ENCODE measurements at places on chromosomes 3 and 15.

GRCh38 chr3:74075241-74075640 lies 450.5 kb upstream of the PDZRN3 start:
- DNase-seq: no peak

- no peak for DNase-seq
Measured at GRCh38 chr3:118755253-118755801, 279.3 kb downstream of the IGSF11 start.

- DNase-seq: no peak
Measured at GRCh38 chr15:66833371-66833770, 131.3 kb downstream of the SMAD6 start.

DNA sequence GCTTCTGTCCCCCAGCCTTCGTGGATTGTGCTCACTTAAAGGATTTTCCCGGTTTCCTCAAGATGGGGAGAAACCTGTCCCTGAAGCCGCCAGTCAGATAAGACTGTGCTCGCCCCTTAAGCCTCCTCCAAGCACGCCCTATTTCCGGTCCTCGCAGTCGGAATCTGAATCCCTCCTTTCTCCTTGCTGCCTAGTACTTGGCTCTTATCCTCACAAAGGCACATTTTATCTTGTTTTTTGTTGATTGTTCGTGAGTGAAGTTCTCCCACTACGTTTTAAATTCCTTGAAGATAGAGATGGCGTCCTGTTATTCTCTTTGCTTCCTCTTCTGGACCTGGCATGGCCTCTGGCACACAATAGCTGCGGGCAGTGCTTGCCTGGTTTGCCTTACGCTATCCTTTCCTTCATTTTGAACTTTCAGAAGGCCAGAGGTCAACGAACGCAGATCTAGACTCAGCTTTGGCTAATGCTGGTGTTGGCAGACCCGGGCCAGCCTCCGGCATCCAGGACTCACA lies 1.7 kb downstream of the CLDN11 start:
- no peak for DNase-seq

DNA sequence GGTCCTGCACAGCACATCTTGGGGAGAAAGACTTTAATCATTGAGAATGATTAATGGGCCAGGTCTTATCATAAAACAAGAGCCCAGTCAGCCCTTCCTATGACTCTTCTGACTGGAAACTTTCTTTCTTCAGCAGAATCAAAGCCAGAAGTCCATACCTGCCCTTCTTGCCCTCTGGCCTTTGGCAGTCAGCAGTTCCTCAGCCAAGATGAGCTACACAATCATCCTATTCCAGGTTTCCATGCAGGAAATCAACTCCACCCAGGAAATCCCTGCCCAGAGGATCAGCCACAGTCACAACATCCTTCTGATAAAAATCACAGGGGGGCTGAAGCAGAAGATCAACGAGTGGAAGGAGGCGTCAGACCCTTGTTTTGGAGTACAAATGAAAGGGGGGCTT lies 26.9 kb downstream of the ZNF589 start:
- DNase-seq: no peak

GRCh38 chr3:12158387-12159226 lies at the start of gene TIMP4:
TIMP4 (minus strand) TSS chr3:12158912; CDS start chr3:12158840, 72 bp downstream.
- DNase-seq: peak; percentile 46

- no peak for DNase-seq
Measured at GRCh38 chr15:66400351-66400774, 13.7 kb downstream of the MAP2K1 start.

GRCh38 chr3:45618081-45618509 lies 23.5 kb downstream of the LIMD1 start:
- no peak for DNase-seq

GRCh38 chr3:61340931-61341461 lies 89.7 kb upstream of the FHIT start:
- DNase-seq: no peak

GRCh38 chr15:67937153-67937761 lies 97.4 kb upstream of the RNU6-1 start:
- no peak for DNase-seq

DNA sequence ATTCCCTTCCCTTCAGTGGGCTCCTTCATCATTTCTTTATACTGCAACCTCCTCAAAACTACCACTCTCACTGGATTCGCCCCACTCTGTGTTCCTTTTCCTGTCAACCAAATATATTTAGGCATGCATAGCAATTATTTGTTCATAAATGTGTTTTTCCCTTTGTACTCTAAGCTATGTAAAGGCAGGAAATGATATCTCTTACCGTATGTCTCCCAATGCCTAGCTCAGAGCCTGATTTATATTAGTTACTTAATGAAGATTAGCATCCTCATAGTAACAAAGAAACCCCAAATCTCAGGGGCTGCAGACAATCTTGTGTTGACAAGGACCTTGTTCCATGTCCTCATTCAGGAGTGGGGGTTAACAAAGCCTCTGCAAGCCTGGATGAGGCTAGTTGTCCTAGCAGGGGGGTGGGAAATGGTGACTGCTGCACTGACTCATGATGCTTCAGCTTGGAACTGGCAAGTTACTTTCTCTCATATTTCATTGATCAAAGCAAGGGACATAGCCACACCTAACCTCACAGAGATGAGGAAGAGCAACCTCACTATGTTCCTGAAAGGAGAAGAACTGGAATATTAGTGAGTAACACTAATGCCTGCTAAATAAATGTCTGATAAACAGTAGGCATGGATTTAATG lies 15.2 kb downstream of the PHLDB2 start:
- peak; percentile 27 for DNase-seq

- no peak for DNase-seq
Measured at GRCh38 chr3:70231266-70231701, 81.2 kb downstream of the MDFIC2 start.

GRCh38 chr3:119177321-119177720 lies 3.9 kb downstream of the UPK1B start:
- no peak for DNase-seq

DNA sequence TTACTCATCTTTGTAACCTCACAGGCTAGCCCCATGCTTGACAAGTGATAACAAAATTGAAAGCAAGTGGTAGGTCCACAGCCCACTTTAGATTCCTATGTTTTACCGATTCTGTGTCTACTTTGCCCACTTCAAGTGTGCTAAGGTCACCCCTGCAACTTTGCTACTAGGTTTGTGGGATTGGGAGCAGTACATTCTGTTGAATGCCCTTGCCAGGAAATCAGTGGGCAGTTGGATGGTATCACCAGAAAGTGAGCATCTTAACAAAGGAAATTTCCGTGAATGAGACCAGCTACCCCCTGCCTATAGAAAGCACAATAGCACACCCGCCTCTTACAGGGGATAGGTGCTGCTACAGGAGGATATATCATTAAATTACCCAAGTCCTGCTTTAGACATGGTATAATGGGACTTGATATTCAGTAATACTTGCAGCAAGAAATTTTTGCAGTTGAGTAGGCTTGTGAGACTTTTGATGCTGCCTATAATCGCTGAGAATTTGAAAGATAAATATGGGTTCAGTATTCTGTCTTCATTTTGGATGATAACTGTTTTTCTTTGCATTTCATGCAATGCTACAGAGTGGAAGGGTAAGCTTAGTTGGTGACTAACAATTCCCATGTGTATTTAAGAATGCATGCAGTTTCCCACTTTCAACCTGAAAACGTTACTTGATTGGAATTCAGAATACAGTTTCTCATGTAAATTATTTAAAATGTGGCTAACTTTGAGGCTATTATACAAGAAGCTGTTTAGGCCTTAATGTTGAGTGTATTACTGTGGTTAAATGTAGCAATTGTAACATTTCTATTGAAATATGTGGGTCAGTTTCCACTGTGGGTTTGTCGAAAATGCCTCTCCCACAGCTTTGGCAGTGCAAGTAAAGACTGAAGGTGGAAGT lies 9.5 kb downstream of the EBLN2 start:
- DNase-seq: peak; percentile 7

GRCh38 chr15:77657634-77658238 lies 25.0 kb upstream of the LINGO1 start:
- no peak for DNase-seq

- peak; percentile 4 for DNase-seq
Measured at GRCh38 chr3:71510510-71510909, 73.0 kb downstream of the FOXP1 start.

DNA sequence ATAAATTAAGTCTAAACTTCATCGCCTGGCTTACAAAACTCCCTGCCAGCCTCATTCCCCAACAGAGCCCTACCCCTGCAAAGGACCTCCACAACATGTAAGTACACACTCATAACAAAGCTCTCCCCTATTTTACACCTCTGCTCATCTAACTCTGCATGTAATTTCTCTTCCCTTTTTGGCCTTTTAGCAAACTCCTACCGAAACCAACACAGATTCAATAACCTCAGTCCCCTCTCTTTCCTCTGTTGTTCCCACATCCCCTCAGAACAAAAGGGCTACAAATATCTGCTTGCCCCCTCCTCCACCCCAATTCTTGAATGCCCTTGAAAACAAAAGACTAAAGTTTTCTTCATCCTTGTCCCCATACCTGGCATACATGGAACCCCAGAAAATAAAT lies 662 bp downstream of the UBL7 start:
- no peak for DNase-seq

GRCh38 chr3:411226-411625 lies 214.7 kb downstream of the CHL1 start:
- no peak for DNase-seq

DNA sequence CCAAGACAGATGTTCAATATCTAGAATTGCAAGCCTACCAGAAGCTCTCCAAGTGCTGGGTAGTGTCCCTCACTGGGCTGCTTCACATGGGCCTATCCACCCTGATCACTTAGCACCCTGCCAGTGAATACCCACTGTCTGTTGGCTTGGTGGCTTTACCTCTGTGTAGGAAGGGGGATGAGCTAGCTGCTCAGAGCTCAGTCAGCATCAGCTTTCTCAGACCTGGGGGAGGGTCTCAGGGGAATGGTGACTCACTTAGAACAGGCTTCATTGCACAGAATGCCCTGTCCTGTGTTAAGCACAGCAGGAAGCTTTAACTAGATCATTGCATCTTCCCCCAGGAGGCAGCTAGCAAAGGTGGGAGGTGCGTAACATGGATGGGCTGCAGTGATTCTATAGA lies 209.8 kb downstream of the PDCD6IP start:
- no peak for DNase-seq

- no peak for DNase-seq
Measured at GRCh38 chr3:77837456-77838025, 797.6 kb downstream of the ROBO2 start.

DNA sequence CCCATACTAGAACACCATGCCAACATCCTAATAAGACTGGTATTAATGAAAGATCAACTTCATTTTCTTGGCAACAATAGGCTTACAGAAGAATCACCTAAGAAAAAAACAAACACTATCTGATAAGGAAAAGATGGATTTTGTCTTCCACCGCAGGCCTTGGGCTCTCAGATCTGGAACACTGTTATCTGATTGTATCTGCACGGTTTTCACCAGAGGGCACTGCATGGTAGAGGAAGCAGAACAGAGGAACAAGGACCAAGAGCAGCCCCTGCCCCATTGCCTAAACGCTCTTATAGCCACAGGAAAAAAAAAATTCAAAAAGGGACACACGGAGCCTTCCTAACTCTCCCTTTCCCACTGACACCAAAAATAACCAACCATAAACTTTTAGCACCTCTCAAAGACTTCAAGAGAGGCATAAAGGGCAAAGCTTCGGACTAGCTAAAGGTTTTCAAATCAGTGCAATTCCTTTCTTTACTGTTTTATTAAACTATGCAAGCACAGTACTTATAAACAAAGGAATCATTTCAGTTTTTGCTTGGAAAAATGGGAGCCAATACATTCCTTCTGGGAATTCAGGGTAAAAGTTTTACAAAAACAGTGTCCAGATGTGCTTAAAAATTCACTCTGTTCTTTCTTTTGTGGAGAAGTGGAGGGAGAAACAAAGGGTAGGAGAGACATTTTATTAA lies 23.3 kb downstream of the IL17RD start:
- DNase-seq: no peak

- no peak for DNase-seq
Measured at GRCh38 chr3:13347390-13347950, 72.7 kb downstream of the NUP210 start.

DNA sequence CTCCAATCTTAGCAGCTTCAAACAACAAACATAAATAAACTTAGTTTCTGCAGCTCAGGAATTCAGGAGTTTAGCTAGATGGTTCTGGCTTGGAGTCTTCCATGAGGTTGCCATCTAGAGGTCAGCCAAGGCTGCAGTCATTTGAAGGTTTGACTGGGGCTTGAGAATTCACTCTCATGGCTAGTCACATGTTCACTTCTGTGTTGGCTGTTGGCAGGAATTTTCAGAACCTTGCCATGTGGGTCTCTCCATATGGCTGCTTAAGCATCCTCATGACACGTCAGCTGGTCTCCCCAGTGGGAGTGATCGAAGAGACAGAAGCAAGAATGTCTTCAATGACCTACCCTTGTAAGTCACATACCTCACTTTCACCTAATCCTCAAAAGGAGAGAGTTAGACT lies 269.2 kb upstream of the CNTN3 start:
- peak; percentile 2 for DNase-seq

DNA sequence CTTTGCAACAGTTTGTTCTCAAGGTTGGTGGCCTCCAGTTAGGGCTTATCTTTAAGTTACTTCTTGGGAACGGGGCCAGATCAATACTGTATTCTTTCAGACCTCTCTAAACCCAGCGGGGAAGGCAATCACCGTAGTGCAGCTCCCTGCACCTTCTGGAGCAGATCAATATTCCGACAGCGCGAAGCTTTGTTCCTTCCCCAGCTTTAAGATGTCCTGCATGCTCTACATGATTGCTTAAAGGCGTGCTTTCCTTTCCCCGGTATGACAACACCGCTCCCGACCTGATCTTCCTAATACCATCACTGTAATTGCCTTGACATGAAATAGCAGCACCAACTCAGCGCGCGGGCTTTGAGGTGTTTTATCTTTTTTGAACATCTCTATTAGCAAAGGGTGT lies 755.2 kb downstream of the NR2F2 start:
- no peak for DNase-seq

DNA sequence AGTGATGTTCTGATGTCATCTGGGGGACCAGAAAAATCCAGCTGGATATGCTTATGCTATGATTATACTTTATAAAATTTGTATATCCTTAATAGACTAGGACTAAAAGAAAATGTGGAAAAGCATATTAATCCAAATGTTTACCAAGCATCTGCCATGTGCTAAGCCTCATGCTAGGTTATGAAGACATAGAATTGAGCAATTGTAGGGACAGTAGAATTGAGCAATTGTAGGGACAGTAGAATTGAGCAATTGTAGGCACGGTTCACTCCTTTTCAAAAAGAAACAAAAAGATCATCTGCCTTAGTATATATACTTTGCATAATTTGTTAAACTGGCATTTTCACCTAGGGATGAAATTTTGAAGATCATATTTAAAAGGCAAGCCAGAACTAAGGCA lies 18.3 kb downstream of the ABHD5 start:
- peak; percentile 63 for DNase-seq

Data from HepG2 (cell line).